ENCODE measurements at places on chromosomes 7 and 10.

- no peak for DNase-seq
Measured at GRCh38 chr7:24212073-24212472, 71.9 kb upstream of the NPY start.

GRCh38 chr10:86077871-86078638 is 288.5 kb downstream of the GRID1 start:
- no peak for DNase-seq

GRCh38 chr10:127306479-127306878 is 110.1 kb upstream of the INSYN2A start:
- no peak for DNase-seq

GRCh38 chr7:105013816-105014692 is at the start of gene KMT2E:
KMT2E (plus strand) TSS chr7:105014205; CDS start chr7:105040953, 26,748 bp downstream.
- peak; percentile 80 for DNase-seq

GRCh38 chr7:73715648-73716317 is 3.7 kb downstream of the STX1A start:
- no peak for DNase-seq

DNA sequence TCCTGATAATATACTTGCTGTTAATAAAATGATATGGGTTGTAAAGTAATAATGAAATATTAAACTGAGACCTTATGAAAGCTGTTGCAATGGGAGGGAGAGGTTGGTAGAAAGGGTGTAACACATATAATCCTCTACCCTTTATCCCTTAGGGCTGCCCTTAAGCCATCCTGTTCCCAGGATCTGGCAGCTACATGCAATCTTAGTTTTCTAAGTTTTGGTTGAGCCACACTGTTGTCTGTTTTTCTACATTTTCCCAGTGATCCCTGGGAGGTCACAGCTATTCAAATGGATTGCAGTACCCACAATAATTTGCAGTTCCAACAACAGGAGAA is 6.3 kb downstream of the COA1 start:
- no peak for DNase-seq

- DNase-seq, result no peak
Measured at GRCh38 chr10:69467928-69468750, 16.9 kb downstream of the TSPAN15 start.

GRCh38 chr7:94053532-94053931 is 49.4 kb upstream of the BET1 start:
- no peak for DNase-seq

DNA sequence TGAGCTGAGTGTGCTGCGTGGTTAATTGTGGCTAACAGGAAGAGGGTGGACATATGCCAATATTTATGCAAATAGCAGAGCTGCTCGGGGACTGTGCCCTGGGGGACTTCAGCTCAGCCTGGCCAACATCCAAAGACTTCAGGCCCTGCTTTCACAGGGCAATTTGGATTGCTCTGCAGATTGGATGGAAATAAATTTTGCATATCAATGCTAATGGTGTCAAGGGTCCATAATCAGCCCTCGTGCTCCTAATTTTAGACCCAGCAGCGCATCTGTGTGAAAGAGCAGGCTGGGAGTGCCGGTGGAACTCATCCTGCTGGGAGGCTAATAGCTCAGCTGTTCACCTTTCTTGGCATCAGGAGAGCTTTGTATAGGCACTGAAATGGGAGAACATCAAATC is 270.1 kb downstream of the TCERG1L start:
- DNase-seq, result no peak

DNA sequence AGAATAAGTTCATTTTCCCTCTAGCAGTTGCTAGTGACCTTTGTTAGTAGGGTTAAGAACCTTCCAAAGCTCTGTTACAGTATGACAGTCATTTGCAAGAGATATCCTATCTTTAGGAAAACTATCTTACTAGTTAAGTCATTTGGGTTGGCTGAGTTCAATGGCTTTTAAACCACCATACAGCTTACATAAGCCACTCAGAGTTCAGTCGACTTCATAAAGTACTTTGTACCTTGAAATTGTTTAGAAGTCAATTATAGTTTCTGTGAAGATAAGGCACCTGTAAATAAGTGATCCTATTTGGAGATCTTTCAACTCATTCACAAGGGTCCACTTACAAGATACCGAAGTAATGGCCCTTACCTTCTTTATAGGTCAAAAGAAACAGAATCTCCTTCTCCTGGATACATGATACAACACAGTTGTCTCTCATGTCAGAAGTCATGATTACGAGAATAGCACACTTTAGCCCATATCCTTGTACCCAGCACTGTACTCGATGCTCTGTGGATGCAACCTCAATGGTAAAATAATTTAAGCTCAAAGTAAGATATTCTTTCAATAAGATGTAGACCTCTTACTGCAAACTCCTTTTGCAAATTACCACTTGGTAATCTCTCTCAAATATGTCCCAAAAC is 11.9 kb upstream of the ABCC2 start:
- DNase-seq, result no peak

DNA sequence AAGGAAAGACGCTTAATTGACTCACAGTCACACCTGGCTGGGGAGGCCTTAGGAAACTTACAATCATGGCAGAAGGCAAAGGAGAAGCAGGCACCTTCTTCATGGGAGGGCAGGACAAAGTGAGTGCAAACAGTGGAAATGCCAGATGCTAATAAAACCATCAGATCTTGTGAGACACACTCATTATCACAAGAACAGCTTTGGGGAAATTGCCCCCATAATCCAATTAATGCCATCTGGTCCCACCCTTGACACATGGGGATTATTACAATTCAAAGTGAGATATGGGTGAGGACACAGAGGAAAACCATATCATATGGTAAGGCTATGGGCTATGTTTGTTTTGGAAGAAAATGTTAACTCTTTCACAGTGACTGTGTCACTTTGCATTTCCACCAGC is 1272.5 kb upstream of the CELF2 start:
- DNase-seq, result no peak

DNA sequence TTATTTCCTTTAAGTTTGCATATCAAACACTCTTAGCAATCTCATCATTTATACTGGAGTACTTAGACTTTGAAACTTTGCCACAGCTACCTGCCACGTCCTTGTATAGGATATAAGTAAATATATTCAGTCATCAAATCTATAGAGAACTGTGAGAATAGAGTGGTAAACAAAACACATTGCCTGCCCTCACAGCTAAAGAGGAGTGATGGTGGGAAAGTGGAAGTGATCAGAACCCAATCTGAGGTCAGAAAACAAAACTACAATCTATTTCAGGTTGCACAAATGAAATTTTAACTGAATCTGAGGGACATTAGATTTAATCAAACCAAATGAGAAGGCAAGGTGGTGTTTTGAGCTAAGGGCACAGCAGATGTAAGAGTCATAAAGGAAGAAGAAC is 74.8 kb downstream of the ZEB1 start:
- DNase-seq, result no peak

DNA sequence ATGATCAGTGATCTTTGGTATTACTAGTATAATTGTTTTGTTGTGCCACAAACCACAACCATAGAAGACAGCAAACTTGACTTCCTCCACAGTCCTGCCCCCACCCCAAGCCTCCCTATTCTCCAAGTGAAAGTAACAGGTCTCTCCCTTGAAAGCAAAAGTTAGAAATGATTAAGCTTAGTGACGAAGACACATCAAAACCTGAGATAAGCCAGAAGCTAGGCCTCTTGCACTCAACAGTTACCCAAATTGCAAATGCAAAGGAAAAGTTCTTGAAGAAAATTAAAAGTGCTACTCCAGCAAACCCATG is 7.5 kb downstream of the SAR1A start:
- DNase-seq, result no peak

DNA sequence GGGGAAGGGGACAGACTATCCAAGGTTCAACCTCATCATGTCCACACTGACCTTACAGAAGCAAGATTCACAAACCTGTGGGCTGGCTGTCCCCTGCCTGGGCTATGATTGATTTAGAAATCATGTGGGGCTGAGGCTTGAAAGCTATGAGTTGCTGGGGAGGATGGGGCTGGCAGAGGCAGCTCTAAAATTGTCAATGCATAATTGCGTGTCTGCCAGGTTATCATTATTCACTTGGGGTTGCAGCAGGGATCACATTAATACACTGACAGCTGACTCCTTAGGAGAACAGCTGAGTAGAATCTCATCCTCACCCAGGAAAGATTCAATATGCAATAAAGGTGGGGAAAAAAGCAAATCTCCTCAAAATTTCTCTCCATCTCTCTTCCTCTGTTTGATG is 866.3 kb downstream of the CCSER2 start:
- no peak for DNase-seq

DNA sequence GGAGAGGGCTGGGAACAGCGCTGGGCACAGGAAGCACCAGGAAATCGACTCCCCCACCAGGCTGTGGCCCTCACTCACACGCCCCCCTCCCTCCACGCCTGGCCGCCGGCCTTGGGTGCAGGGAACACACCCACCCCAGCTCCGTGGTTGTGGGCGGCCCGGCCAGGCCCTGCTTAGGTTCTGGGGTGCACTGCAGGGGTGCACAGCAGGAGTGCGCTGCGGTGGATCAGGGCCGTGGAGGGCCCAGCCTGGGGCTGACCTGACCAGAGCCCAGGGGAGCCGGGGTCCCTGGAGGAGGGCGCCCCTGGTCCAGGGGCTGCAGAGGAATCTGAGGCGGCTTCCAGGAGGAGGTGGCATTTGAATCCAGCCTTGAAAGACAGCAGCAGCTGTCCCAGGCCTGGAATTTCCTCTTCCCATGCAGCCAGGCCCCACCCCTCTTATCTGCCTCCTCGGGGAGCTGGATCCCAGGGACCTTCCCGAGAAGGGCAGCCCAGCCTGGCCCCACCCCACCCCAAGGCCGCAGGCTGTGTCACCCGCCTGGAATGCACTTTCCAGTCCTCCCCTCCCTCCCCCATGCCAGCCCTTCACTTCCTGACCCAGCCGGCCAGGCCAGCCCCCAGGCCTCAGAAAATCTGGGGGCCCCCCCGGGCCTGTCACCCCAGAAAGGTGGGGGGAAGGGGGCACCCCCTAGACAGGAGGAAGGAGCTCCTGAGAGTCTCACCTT is 18.4 kb upstream of the PDGFA start:
- DNase-seq, result no peak

DNA sequence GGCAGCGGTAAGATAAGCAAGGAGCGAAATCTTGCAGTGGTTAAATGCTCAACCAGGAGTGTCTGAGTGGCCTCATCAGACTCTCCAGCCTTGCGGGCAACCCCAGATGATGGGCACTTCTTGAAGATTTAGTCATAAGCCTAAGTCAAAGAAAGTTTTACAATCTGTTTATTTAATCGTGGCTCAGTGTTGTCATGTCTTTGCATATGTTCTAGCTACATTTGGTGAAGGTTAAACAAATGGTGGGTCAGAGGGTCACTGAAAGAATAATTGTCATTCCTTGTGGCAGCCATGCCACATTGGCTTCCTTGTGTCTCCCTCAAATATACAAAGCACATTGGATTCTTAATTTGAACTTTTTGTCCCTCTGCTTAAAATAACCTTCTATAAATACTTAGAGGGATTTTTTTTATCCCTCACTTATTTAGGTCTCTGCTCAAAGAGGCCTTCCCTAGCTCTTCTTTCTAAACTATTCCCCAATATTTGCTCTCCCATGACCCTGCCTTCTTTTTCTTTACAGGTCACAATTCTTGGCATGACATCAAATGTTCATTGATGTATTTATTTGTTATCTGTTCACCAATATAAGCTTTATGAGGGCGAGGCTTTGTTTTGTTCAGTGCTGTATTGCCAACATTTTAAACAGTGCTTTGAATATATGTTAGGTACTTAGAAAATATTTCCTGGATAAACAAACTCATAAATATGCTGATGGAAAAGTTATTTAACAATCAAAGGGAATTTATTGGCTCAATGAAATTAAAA is 68.7 kb downstream of the NEUROD6 start:
- no peak for DNase-seq

- DNase-seq, result no peak
Measured at GRCh38 chr10:32618482-32618881, 172.5 kb downstream of the CCDC7 start.

DNA sequence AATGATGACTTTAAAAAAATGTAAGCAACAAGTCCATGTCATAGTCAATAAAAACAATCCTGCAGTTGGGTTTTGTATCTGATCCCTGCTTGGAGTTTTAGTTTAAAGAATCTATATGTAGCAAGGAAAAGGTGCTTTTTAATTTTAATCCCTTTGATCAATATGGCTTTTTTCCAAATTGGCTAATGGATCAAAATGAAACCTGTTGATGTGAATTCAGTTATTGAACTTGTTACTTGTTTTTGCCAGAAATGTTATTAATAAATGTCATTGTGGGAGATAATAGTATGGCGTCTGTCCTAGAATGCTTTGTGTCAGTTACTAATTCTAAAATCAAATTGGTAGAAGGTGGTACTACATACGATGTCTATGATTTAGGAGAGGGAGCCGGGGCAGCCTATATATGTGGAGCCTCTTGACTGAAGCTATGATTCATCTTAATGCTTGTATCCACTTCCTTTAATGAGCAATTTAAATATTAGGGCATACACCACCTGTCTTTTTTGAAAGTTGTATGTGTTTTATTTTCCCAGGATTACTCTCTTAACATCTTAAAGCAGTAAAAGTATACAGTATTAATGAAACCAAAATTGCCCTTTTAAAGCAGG is 10.3 kb upstream of the PBLD start:
- DNase-seq, result no peak

DNA sequence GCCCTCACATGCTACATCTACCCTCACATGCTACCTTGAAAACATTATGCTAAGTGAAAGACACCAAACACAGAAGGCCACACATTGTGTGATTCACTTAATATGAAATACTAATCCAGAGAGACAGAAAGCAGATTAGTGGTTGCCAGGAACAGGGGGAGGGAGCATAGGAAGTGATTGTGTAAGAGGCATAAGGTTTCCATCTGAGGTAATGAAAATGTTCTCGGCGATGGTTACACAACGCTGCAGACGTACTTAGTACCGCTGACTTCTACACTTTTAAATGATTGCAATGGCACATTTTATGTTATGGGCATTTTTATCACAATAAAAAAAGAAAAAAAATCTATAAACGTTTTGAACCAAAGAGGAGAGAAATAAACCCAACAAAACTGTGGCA is 742.3 kb downstream of the TYW1 start:
- no peak for DNase-seq

GRCh38 chr10:97791824-97792721 is 20.3 kb upstream of the SFRP5 start:
- peak; percentile 72 for DNase-seq

- no peak for DNase-seq
Measured at GRCh38 chr10:95394161-95394880, 103.5 kb upstream of the PDLIM1 start.

DNA sequence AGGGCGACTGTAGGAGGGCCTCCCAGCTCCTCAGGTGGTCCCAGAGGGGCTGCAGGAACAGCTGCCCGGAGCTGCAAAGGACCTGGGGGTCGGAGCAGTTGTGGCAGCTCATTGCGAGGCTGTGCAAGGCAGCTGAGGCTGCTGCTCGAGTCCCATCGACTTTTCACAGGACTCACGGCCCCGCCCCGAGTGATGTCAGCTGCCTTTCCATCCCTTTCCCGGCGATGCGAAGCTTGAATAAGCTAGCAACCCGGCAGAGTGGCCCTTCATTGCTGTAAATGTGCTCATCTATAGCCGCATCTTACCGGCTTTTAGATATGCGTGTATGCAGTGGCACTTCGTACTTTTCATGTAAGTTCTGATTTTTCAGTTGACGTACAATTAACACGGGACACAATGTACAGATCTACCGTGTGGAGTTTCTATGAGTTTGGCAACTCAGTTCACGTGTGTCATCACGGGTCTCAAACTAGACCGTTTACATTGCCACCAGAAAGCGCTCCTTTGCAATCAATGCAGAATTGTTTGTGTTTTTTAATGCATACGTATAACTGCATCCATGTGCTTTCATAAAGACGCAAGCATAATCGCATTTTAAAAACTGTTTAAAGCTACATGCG is at the start of gene CH25H:
Gene CH25H, minus strand, starts transcription at position 137 of the 620 bp plus-strand sequence. Its CDS starts 25 bp downstream, at position 112.
- peak; percentile 34 for DNase-seq

GRCh38 chr10:28945959-28946358 is 268.6 kb downstream of the BAMBI start:
- DNase-seq, result no peak

Measured in germinal center (tissue), 1 donor.